ENCODE measurements at places on chromosomes 1 and 21. TPM values are rescaled to one million over a fixed set of nuclear protein-coding genes. Genes with fewer than 3 reads are reported as not detected.

- DNase-seq: no peak
These were observed 31.7 kb downstream of the SLC37A1 start for GRCh38 chr21:42545317-42545716.

DNA sequence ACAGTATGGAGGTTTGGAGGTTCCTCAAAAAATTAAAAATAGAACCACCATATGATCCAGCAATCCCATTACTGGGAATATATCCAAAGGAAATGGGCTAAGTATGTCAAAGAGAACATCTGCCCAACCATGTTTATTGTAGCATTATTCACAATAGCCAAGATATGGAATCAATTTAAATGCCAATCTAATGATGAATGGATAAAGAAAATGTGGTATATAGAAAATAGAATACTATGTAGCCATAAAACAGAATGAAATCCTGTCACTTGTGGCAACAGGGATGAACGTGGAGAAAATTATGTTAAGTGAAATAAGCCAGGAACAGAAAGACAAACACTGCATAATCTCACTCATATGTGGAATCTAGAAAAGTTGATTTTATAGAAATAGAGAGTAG, 201.7 kb upstream of the AJAP1 start:
- DNase-seq: no peak

The NFASC gene
- total RNA-seq: 0.40 TPM

The OR2L13 gene
- not detected for total RNA-seq

DNA sequence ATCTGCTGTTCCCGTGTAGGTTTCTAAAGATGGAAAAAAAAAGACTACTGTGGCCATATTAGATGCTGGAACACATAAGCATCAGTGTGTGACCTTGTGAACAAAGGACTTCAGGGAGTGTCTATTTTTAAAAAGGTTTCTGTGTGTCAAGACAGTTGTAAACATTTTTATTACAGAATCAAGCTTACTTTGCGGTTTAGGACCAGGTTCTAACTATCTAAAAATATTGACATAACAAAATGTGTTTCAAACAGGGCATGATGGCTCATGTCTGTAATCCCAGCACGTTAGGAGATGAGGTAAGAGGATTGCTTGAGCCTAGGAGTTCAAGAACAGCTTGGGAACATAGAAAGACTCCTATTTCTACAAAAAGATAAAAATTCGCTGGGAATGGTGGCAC, 7.1 kb upstream of the DDI2 start:
- no peak for DNase-seq

DNA sequence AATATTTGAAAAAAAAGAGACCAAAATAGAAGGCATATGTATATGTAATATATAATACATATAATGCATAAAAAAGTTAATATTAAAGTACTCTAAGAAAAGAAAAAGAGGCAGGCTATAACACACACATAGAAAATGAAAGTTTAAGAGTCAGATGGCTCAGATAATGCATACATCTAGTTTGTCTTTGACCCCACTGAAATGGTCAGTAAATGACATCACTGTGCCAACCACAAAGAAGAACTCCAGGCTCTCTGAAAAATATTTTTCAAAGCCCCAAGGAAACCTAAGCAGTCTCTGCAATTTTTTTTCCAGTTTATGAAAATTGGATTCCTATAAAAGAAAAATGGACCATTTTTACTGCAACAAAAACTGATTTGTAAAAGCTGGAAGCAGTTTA, 55.4 kb upstream of the SCYL3 start:
- no peak for DNase-seq

The PRUNE1 gene
- total RNA-seq: 13.8 TPM

The C1orf185 gene
- not detected for total RNA-seq

DNA sequence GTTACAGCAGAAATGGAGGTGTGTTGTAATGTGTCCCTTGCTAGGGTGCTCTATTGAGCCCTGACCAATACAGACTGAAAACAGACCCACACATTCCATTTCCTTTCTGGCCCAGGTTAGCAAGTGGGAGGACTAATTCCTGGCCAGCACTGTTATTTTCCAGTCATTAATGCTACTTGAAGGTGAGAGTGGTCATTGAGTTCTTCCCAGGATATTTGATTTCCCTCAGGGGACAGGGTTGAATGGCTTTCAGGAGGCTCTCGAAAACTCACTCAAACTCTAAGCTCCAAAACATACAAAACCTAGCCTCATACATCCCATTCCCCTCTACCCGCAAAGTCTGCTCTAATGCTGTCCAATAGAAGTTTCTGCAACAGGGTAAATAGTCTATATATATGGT, 6.2 kb downstream of the LRRC52 start:
- DNase-seq: no peak

The ELAPOR1 gene
- 5.0 TPM for total RNA-seq

The SZRD1 gene
- 156 TPM for total RNA-seq

- no peak for DNase-seq
These were observed 235.1 kb downstream of the GRIK1 start for GRCh38 chr21:29704719-29705118.

DNA sequence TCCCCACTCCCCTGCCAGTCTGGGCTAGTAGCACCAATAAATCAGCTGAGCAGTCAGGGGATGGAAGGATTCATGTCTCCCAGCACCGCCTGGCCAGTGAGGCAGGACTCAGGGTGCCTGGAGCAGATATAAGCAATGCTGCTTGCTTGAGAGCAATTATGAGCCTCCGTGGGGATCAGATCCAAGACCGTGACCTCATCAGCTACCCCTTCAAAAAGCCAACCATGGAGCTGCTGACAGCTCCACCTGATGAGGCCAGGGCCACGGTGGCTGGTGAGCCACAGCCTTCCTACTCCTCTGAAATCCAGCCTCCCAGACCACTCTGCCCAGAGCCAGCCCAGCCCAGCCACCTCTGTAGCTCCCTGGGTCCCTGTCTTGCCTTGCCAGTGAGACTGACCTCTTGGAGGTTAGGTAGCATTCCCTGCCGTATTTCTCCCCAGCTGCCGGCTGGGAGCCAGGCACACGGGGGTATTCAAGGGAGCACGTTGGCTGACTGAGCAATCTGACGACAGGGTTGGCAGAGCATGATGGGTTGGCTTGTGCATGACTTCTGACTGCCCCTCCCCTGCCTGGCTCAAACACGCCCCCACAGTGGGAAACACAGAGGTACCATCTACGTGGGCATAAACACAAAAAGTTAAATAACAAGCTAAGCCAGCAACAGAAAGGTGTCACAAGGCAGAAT, 28.4 kb downstream of the SYT2 start:
- no peak for DNase-seq

GRCh38 chr1:1371746-1372711, 3.0 kb downstream of the AURKAIP1 start:
- DNase-seq: peak; percentile 83

DNA sequence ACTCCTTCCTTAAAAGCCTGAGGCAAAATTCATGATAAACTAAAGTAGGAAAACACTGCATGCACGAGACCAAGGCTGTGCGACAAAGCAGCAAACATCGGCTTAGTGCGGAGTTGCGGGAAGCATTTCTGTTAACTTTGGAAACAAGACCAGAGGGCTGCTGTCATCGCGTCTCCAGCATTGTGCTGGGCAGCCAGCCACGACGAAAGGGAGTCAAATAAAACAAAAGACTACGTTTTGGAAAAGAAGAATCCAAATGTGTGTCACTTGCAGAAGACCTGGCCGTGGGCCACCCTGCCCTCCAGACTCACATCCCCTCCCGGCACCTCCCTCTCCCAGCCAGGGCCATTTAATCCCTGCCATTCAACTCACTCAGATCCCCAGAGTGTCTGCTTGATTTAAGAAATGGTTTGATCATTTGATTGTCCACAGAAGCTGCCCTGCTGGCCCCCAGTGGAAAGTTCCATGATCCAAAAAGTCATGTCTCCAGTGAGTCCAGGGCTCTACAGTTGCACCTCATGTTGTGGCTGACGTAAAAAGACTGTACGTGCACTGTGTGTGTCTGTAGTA, 2.4 kb upstream of the KRTAP10-11 start:
- DNase-seq: no peak

GRCh38 chr1:3213730-3214129, 144.7 kb downstream of the PRDM16 start:
- DNase-seq: no peak

Measured in activated CD4-positive, alpha-beta memory T cell treated with anti-CD3 and anti-CD28 coated beads, Interleukin-2, amount 10 ng/mL, durations not matched to agents 7 days and 5 days (primary cell).